ENCODE measurements at places on chromosomes 3 and 15.

- no peak for DNase-seq
Observed at GRCh38 chr3:188349351-188349901, 195.5 kb downstream of the LPP start.

DNA sequence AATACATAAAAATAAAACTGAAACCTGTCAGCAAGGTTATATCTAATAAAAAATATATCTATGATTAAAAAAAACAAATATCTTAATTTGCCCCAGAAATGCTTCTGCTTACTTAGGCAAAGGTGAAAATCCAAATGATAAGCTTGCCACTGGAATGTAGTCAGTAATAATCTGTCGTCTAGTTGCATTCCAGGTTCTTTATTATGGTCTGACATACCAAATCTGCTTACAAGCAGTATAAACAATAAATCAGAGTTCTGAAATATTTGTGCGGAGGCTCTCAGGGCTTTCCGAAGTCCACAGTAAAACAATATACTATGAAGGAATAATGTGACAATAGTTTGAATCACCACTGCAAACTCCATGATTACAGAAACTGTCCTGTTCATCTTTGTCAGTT lies 1133.5 kb downstream of the ROBO1 start:
- DNase-seq: no peak

DNA sequence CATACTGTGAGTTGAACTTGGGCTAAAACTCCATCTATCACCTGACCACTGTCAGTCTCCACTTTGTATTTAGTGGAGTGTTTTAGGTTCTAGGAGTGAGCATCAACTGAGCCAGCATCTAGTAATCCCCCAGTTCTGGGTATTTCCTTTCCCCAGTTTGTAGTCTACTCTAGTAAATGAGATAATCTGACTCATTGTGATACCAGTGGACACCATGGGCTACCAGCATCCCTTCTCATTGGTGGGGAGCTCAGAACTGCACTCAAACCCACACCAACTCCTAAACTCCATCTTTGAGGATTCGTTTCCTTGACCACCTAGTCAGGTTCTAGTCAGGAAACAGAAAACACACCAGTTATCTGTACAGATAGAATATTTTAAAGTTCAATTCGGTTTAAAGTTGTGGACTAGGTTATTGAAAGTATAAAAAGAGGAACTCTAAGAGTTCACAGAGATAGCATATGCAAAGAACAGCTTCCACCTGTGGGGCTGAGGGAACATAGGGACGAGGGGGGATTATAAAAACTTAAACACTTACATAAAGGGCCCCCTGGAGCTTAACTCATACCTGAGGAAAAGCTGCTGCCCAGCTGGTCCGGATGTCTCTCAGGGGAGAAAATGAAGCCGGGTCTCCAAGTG lies 36.0 kb downstream of the LEO1 start:
- DNase-seq: no peak

DNA sequence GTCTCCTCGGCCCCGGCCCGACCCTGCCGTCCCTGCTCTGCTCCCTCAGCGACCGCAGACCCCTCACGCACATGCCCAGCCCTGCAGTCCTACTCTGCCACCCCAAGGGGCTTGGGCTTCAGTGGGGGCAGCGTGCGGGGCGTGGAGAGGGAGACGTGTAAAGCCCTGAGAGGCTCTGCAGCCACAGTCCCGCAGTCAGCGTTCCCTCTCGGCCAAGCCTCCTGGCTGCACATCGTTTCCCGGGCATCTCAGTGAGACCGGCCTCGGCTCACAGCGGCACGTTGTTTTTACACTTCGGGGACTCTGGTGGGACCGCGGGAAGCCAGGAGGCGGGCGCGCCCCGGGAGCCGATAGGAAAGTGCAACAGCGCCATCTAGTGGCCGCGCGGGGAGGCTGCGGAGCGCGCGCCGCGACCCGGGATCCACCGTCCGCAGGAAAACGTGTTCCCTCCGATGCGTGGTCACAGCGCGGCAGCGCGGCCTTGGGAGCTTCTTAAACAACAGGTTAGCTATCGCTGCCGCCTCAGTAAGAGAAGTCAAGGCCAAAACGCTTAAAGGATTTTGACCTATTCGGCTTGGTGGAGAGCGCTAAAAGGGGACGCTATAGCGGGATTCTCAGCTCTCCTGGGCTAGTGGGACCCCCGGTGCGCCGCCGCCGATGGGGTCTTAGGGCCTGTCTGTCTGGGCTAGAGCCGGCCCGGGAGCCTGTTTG lies 226.8 kb upstream of the IGF1R start:
- peak; percentile 71 for DNase-seq

DNA sequence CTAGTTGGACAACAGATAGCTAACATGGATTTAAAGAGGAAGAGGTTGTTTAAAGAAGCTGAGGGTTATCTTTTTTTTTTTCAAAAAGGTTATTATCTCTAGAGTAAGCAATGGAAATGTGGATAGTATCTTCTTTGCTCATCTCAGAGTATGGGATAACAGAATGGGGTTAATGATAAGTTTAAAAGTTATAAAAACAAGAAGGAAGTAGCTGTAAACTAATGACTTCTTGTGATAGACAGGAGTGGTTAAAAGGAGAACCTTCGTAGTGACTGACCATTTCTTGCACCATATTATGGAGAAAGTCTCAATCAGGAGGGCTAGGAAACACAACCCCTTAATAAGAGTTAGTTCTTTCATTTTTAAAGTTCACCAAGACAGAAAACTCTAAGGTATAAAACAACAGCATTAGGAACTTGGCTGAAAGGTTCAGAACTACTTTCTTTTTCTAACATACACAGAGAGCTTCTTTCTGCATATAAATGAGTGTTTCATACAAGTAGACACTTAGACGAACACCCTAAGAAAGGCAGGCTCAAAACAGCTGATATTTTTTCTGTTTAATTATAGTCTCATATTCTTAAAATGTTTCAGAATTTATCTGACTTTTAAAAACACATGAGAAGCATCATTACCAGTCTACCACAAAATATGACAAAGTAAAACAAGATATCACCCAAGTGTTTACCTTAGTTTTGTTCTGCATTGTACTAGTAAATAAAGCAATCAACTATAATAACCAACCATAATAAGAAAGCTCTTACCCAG lies 140.0 kb downstream of the MEIS2 start:
- no peak for DNase-seq

GRCh38 chr3:141308588-141309218 lies 59.6 kb upstream of the ZBTB38 start:
- peak; percentile 49 for DNase-seq

- DNase-seq: no peak
Observed at GRCh38 chr3:120212505-120212904, 72.5 kb downstream of the GPR156 start.

- no peak for DNase-seq
Observed at GRCh38 chr3:27079427-27080257, 289.5 kb downstream of the NEK10 start.

GRCh38 chr3:67593761-67594234 lies 60.6 kb downstream of the SUCLG2 start:
- no peak for DNase-seq

- DNase-seq: no peak
Observed at GRCh38 chr3:184085389-184085852, 11.4 kb upstream of the HTR3E start.

DNA sequence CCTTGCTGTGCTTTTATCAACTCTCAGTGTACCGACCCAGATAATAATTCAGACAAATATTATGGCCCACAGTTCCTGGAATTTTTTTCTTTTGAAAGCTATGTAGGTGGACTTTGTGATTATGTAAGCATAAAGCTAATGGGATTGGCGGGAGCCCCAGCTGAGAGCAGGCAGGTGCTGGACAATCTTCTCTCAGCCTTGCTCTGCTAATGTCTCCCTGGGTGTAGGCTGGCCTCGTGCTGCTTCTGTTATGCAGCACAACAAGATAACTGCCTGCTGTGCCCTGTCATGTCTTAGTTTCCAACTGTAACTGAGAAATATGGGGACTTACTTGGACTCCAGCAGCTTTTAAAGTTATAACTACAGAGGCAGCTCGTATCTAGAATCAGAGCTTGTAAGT lies 415.0 kb downstream of the PDCD6IP start:
- no peak for DNase-seq

- DNase-seq: no peak
Observed at GRCh38 chr3:167203062-167203461, 177.0 kb downstream of the ZBBX start.

DNA sequence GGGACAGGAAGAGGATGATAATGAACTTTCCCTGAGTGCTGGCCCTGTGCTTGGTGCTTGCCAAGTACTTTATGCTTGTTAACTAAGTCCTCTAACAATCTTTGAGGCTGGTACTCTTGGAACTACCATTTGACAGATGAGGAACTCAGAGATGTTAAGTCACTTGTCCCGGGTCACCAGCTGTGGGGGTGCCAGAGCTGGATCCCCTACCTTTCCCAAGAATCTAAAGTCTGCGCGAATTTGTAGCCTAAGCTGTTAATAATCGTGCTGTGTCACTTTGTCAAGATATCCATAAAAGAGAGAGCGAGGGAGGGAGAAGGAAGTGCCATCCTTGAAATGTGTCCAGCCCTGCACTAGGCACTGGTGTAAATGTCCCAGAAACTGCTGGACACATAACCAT lies 19.0 kb upstream of the ACOX2 start:
- no peak for DNase-seq

DNA sequence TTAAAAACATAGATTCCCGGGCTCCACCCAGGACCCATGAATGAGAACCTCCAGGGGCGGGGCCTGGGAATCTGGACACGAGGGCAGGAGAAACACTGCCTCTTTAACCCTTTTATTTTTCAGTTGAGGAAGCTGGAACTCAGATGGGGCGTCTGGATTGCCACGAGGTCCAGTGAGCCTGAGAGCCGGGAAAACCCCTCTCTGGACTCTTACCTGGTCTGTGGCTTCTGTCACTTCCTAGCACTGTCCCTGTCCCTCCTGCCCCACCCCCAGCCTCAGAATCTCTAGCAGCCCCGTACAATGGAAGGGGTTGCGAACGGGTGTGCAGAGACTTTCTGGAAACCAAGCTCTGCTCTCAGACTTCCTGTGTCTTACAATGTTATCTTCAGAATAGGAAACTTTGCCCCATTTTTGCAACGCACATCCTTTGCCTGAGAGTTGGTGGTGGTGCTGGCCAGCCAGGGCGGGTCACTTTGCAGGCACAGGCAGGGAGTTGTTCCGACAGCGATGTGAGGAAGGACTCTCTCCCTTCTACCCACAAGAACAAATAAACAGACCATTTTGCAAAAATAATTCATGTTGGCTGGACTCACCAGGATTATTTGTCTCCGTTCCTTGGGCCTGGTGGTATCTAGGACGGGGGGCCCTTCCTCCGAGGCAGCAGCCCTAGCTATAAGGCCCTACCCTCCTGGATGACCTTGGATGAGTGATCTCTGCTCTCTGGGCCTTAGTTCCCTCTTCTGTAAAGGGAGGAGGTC lies 59.1 kb downstream of the SMAD6 start:
- DNase-seq: no peak

GRCh38 chr3:53109891-53110771 lies 20.1 kb downstream of the RFT1 start:
- DNase-seq: peak; percentile 64

DNA sequence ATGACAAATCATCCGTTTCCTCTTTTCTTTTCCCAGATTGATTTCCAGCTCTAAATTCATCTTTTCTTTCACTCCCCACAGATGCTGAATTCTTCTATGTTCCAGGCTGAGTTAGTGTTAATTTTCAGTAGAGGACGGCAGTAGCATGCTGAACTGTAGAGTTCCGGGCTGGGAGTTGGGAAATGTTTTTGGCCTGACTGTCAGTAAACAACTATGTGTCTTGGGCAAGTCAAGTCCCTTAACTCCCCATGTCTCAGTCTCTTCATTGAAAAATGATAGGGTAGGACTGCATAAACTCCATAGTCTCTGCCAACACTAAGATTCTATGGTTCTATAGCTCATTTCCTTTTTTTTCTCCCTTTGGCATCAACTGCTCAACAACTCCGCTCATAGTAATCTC lies 333.9 kb downstream of the TIGIT start:
- peak; percentile 53 for DNase-seq

DNA sequence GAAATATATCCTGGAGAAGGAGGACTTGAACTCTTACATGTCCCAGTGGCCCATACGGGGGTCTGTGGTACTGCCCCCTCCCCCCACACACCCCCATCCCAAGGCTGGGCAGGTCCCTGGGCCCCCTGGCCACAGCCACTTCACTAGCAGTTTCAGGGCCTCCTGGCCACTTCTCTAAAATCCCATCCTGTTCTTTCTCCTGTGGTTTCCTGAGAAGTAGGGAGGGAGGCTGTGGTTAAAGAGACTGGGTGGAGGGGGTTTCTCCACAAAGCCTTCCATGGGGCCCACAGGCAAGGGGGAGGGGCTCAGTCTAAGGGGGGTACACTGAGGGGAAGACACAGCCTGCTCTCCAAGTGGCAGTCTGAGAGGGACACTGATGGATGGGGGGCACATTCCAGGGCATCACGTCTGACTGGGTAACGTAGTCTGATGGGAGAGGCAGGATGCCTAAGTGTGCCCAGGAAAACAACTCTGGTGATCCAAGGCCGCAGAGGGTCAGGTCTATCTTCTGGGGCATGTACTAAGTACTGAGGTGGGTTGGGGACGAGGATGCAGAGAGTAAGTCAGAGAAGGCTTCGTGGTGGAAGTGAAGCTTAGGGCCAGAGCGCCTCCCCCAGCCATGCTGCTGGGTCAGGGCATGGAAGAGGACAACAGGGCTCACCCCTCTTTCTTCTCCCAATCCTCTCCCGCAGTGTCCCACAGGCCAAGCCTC lies 48.0 kb upstream of the C15orf39 start:
- no peak for DNase-seq

- peak; percentile 50 for DNase-seq
Observed at GRCh38 chr3:196528639-196529233, 13.6 kb upstream of the SMCO1 start.

DNA sequence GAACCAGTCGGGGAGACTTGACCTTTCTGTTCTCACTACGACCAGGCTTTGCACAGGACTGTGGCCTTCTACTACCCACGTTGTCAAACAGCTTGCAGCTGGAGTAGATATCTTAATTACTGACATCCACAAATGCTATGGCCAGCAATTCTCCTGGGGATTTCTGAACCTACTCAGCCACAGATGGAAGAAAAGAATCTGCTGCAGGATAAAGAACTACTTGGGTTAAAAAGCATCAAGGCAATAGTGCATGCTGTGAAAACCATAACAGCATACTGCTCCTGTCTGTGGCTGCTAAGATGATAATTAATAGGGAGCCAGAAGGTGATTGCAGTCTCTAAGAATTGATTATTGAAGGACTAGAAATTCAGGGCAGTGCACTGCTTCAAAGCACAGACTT lies 859.2 kb upstream of the SEMA6D start:
- no peak for DNase-seq

DNA sequence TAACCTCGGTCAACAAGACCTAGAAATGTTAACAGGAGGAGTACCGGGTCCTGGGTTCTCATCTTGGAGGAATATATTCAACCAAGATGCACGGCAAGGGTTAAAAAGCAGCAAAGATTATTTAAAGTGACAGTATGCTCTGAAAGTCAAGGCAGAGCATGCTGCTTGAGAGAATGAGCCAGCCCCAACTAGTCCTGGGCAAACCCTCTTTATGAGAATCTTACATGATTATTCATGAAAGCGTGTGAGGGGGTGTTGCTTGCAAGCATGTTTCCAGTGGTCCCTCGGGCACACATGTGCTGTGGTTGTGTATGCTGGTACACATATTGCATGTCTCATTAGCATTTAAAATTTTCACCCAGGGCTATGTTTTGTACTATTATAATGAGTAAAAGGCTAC lies 1445.6 kb downstream of the SI start:
- DNase-seq: no peak

GRCh38 chr3:67248726-67249125 lies 250.6 kb downstream of the KBTBD8 start:
- no peak for DNase-seq

- DNase-seq: no peak
Observed at GRCh38 chr3:187684880-187685279, 14.7 kb upstream of the SST start.

- no peak for DNase-seq
Observed at GRCh38 chr3:188722963-188723362, 448.8 kb upstream of the TPRG1 start.
